ENCODE measurements at places on chromosomes 5 and 9.

DNA sequence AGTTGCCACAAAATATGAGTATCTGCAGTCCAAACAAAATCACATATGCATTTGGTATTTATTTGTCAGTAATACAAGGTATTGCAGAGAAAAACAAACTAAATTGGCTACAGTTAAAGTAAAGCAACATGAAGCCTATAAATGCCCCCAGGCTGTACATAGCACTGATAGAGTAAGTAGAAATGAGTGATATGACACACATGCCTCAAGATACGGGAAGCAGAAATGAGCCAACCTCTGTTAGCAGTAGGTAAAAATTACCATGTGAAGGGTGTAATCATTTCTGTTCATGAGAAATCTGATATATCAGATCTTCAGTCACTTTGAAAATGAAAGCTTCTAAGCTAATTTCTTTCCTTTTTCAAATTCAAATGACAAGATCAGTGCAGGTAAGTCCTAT lies 131.1 kb downstream of the CHSY3 start:
- DNase-seq = no peak

- no peak for DNase-seq
Observed at GRCh38 chr5:133694181-133694831, 82.0 kb upstream of the FSTL4 start.

GRCh38 chr5:130893006-130893405 lies 272.1 kb downstream of the HINT1 start:
- DNase-seq = no peak

DNA sequence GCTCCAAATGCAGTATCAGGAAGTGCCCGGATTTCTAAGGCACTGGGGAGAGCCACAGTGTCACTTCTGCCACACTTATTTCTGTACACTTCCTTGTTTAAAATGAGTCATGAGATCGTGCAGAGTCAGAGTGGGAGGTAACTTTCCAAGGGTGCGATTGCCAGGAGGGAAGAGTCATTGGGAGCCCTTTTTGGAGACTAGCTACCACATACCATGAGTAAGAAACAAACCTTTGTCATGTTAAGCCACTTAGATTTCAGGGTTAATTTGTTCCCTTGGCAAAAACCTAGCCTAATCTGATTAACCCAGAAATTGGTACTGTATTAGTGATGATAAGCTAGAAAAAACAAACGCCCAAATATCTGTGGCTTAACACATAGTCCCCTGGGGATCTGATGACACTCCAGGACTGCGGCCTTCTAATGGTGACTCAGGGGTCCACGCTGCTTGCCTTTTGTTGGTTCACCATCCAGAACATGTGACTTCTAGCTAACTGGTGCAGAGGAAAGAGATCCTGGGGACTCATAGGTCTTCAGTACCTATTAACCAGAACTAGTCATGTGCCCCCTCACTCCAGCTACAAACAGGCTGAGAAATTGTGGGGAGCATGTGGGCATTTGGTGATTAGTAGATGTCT lies 48.6 kb upstream of the TLE1 start:
- no peak for DNase-seq

DNA sequence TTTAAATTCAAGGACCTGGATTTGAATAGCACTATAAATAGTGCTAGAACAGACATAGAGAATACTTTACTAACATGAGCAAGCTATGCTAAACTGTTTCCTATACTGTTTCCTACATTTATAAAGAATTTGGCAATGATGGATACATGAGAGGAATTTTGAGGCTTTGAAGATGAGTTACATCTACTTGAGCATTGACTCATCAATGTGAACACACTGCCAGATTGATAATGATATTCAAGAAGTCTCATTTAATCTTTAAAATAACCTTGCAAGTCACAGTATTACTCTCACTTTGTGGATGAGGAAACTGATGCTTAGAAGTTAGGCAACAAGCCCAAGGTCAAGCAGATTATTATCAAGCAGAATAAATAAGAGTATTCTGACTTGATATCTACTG lies 281.9 kb downstream of the DNAH5 start:
- DNase-seq = no peak

- no peak for DNase-seq
Observed at GRCh38 chr5:115355767-115356381, 59.4 kb upstream of the CCDC112 start.

DNA sequence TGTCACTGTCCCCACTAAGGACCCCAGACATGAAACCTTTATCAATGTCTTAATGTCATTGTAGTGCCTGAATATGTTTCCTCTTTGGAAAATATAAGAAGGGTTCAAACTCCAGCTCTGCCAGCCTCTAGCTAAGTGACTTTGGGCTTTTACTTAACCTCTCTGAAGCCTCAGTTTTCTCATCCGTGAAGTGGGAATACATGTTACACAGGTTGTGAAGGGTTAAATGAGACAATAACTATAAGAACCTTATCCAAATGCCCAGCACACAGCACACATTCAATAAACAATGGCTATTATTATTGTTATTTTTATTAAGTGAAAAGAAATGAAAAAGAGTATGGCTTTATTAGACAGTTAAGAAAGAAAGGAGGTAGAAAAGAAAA lies 15.7 kb upstream of the IGFBPL1 start:
- DNase-seq = no peak

GRCh38 chr9:111068383-111068730 lies 30.1 kb upstream of the LPAR1 start:
- no peak for DNase-seq

GRCh38 chr5:115579216-115579615 lies 23.1 kb downstream of the TICAM2 start:
- no peak for DNase-seq

GRCh38 chr9:6076851-6077250 lies 61.4 kb upstream of the RANBP6 start:
- DNase-seq = no peak

DNA sequence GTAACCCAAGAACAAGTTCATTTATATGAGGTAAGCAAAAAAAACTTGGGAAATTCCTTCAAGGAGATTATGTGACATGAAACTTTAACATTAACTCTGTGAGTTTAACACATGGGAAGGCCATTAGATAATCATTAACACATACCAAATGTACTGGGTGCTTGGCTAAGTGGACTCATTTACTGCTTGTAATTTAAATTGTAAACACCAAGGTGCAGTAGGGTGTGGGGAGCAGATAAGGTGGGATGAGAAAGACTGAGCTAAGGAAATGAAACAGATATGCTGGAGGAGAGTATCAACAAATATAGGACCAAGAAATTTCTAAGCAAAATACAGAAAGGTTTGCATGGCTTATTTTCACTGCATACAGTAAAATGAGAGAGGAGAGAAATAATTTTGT lies 2384.8 kb upstream of the ACO1 start:
- no peak for DNase-seq

Measured in T-helper 1 cell (primary cell).